ENCODE measurements at places on chromosomes 4 and X.

DNA sequence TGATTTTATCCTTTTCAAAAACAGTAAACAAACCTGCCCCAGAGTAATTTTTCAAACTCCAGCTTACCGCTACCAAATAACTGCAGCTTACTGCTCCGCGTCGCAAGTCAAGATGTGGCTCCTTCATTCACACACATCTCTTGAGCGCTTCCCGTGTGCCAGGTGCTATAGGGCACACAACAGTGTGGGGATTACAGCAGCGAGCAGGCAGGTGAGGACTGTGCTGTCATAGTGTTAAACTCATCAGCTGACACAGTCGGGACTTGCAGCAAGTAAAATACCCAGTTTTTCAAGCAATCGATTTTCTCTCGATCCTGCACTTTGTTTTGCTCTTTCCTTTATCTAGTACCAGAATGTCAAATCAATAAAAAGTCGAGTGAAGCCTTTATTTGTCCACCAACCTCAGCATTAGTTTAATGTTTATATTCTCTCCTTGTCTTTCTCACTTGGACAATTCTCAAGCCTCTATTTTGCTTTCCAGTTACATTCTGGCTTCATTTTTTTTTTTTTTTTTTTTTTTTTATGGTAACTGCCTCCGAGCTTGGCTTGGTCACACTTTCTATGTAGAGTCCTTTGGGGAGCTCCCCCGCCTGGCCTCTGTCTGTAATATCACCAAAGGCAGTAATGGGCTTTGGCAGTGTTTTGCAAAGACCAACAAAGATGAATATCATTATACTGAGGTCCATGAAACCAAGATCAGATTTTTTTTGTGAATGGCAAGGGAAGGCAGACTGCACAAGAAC, 8.3 kb upstream of the ASB5 start:
- DNase-seq, result peak; percentile 25

- DNase-seq, result no peak
These were observed 171.9 kb upstream of the GALNT7 start for GRCh38 chr4:172996571-172997216.

GRCh38 chr4:36256398-36256891, 12.1 kb upstream of the ARAP2 start:
- peak; percentile 29 for DNase-seq

DNA sequence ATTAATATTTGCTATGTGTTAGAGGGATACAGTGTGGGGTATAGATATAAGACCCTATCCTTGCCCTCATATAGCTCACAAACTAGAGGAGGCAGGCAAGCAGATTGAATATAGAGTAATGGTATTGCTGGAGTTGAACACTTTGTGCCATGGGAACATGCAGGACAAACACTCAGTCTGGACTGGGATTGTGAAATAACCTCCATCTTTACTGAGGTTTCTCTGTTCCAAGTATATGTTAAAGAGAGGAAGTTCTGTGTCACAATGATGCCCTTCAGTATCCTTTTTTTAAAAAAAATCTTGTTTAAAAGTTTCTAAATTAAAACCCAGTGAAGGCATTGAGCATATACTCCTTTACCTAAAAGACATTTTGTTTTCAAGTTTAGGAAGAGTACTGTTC, 8.7 kb downstream of the FABP2 start:
- DNase-seq, result no peak

DNA sequence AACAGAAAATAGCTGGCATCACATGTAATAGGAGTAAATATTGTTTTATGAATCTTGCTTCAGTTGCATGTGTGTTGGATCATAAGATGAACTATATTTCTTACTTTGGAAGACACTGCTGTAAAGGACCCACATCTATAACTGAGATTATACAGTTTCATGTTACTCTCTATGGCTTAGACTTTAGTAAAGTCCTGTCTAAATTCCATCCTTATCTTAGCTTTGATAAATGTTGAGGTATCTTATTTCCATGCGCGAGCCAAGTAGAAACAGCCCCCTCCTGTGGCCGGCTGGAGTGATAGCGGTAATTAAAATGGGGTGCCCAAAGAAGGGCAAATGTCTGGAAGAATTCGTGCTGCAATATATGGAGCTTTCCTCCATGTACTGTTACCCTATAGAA, 43.0 kb downstream of the CCDC158 start:
- DNase-seq, result peak; percentile 58

- DNase-seq, result no peak
These were observed 91.6 kb downstream of the AR start for GRCh38 chrX:67635424-67635823.

- DNase-seq, result no peak
These were observed 1659.8 kb upstream of the ADGRL3 start for GRCh38 chr4:59540311-59540710.

Data from activated CD4-positive, alpha-beta T cell treated with anti-CD3 and anti-CD28 coated beads, Interleukin-2, amount 50 U/mL, for 48 hours (primary cell).